ENCODE measurements at places on chromosomes 3 and 15. TPM values are rescaled to one million over a fixed set of nuclear protein-coding genes. Genes with fewer than 3 reads are reported as not detected.

The ZIC1 gene
- not detected for total RNA-seq

The HIGD2B gene
- not detected for total RNA-seq

The OCA2 gene
- total RNA-seq = not detected

The OR5AC2 gene
- total RNA-seq = not detected

The SLC12A1 gene
- total RNA-seq = not detected

The MYO5C gene
- total RNA-seq = 0.23 TPM

The TTLL13 gene
- total RNA-seq = not detected

The PLSCR2 gene
- total RNA-seq = not detected

The RTP3 gene
- total RNA-seq = not detected

The STXBP5L gene
- 2.7 TPM for total RNA-seq

The BHLHE40 gene
- 85.1 TPM for total RNA-seq

The AMIGO3 gene
- total RNA-seq = not detected

The DNASE1L3 gene
- total RNA-seq = not detected

The KAT2B gene
- total RNA-seq = 4.8 TPM

The EPHB1 gene
- total RNA-seq = 1.8 TPM

The TNFSF10 gene
- not detected for total RNA-seq

The CCDC39 gene
- total RNA-seq = not detected

The SQOR gene
- 44.5 TPM for total RNA-seq

The CHRNA3 gene
- not detected for total RNA-seq

The SPESP1 gene
- total RNA-seq = 6.0 TPM

The TSC22D2 gene
- total RNA-seq = 9.5 TPM

The COLQ gene
- total RNA-seq = 0.23 TPM

The HTR3E gene
- total RNA-seq = not detected

The HYAL1 gene
- 0.42 TPM for total RNA-seq

The DLL4 gene
- 0.14 TPM for total RNA-seq

The CGNL1 gene
- 1.2 TPM for total RNA-seq

The GRAMD1C gene
- total RNA-seq = 2.1 TPM

The UPK1B gene
- total RNA-seq = not detected

The PCLAF gene
- total RNA-seq = 3.6 TPM

The KIF15 gene
- 5.8 TPM for total RNA-seq

The LTF gene
- total RNA-seq = not detected

The CCR8 gene
- not detected for total RNA-seq

The MCTP2 gene
- 25.3 TPM for total RNA-seq

The CCNB2 gene
- 18.1 TPM for total RNA-seq

The CIDEC gene
- 0.09 TPM for total RNA-seq

The FILIP1L gene
- total RNA-seq = 20.7 TPM

The ITIH1 gene
- not detected for total RNA-seq

The SNTN gene
- not detected for total RNA-seq

The RTP1 gene
- total RNA-seq = not detected

The SLC15A2 gene
- 0.59 TPM for total RNA-seq

The STOML1 gene
- total RNA-seq = 14.6 TPM

The ADAMTSL3 gene
- total RNA-seq = under 0.01 TPM

The CEMIP gene
- 3.9 TPM for total RNA-seq

The TGM5 gene
- not detected for total RNA-seq

The CCR3 gene
- total RNA-seq = not detected

The RGMA gene
- total RNA-seq = 0.32 TPM

The TMCO5A gene
- not detected for total RNA-seq

The FBXO40 gene
- total RNA-seq = not detected

All from smooth muscle cell of the umbilical artery (primary cell).